ENCODE measurements at places on chromosomes 13 and 19.

DNA sequence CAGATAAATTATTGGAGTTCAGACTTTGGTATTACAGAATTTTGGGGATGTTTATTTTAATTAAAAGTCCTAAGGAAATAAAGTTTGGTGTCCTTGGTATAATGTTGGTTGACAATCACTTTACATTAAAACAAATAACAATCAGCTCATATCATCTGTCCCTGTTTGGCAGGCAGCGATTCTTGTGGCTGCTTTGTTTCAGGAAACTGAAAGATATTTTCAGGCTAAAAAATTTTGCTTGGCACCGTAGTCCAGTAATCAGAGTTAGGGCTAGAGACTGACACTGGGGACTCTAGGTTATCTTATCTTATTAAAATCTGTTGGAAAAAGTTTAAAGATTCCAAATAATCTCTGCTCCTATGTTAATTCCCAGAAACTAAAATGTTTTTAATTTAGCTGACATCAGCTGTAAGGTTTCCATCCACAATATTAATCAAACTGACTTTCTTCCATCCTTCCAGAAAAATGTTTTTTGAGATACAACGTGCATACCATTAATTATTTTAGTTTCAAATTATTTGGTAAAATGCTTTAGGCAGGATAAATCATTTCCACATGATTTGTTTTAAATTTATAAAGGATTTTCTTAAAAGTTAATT is 97.6 kb downstream of the ZIC5 start:
- DNase-seq, result no peak

- DNase-seq, result no peak
Measured at GRCh38 chr19:35342430-35342829, 5.3 kb upstream of the FFAR1 start.

GRCh38 chr19:29843180-29844051 is 31.6 kb downstream of the CCNE1 start:
- no peak for DNase-seq

- DNase-seq, result no peak
Measured at GRCh38 chr19:46887240-46887782, 26.5 kb downstream of the ARHGAP35 start.

DNA sequence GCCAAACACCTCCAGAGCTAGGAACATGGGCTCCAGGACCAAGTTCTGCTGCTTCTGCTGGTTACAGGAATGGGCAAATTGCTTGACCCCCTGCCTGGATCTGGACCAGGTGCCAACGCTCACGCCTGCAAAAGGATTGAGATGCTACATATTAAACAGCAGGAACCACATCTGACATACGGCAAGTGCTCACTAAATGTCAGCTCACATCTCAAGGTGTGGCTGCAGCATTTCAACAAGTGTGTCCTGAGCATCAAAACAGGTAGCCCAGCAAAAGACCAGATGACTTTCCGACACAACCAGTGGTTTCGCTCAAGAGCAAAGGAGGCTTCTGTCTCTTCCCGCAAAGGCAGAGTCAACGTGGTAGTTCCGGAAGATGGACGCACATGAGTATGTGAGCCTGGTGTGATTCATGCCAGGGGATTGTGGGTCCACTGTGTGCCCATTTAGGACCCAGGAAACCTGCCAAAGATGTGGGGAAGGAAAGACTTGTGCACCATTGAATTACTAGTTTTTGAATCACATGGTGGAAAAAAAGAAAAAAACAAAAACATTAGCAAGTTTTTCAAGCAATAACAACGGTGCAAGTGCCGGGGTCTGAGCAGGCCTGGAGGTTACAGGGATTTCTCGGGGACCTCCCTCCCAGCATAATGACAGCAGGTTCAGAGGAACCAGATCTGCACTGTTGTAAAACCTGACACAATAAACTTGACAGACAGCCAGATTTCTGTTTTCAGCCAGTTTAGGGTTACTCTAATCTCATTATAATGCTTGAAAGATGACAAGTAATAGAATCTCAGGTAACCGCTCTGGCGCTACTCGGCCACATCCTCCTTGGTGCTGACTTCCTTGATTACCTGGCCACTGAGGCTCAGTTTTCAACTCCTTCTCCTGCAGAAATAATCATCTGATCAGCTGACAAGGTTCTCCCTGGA is 77.9 kb downstream of the SOX1 start:
- DNase-seq, result no peak

GRCh38 chr13:25503856-25504255 is 132.1 kb downstream of the ATP8A2 start:
- no peak for DNase-seq

DNA sequence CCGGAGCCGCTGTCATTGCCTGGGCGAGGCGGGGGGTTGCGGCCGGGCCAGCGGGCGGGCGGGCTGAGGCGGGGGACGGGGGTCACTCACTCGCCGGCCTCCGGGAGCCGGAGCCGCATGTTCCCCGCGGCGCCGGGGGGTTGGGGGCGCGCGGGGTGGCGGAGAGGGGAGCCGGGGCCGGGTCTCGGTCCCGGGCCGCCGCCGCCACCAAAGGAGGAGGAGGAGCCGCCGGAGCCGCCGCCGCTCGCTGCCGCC is 149 bp downstream of the MED26 start:
- DNase-seq, result no peak

DNA sequence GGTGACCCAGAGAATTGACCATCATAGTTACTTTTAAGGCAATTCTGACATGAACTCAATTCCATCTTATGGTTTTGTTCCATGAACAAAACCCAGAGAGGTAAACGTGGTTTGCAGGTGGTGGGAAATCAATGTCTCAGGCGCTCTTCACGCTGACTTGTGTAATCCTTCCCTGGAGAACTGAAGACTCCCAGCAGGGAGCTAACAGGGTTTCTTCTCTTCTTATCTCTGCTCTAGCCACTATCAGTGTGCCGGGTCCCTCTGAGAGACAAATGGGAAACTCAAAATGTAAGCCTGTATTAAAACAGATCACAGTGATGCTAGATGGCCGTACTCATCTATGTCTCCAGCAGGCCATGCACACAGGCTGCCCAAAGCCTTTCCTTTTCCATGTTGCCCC is 57.6 kb upstream of the ARGLU1 start:
- no peak for DNase-seq

- DNase-seq, result no peak
Measured at GRCh38 chr13:52787235-52787634, 47.6 kb upstream of the CNMD start.

DNA sequence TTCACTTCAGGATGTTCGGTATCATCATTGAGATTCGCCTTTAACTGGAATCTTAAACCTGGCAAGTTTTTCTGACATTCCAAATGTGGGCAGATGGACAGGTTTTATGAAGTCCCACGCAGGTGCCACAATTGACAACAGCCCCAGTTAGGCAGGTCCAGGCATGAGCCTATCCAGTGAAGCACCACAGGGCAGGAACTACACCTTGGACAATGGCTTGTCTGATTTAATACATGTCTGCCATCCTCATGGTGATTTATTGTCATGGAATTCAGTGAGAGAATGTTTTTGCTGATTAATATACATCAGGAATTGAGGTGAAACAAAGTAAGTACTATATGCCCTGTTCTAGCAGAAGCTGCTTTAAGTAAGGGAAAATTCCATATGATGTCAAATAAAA is 10.2 kb upstream of the TPP2 start:
- DNase-seq, result no peak

GRCh38 chr13:100534911-100535310 is 53.7 kb downstream of the GGACT start:
- no peak for DNase-seq

DNA sequence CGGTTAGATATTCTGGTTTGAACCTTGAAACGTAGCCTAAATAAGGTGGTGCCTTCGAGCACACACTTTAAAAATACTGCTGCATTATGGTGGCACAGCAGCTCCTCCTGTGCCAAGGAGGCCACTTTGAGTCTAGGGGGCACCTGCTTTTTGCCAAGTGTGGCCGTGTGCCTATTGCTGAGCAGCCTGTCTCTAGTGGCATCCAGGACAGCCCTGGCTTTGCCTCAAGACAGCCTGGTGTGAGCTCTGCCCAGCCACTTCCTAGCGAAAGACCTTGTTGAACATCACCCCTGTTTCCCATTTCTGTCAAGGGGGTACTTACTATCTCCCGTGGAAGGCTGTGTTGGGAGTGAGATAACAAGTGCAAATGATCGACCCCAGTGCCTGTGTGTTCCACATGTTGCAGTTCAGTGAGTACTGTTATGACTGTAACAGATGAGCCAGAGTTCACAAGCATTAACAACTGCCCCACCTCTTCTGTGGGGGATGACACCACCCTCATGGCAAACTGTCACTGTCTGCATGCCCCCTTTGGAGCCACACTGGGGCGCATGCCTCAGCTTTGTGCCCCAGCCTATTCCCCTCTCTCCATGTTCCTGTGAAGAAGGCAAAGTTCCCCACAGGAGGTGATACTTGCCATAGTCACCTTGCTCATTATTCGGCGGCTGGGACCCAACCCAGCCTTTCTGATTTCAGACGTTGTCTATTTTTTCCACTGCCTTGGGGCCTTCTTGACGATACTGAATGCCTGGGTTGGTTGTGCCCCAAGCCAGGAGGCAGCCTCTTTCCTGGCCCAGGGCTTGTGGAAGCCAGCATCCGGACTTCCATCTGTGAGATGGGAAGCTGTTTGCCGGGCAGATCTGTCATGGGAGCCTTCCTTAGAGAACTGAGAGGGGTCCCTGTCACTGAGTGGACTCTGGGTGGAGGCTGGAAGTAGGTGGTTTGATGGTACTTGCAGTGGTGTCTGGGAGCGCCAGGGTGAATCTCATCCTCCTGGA is 5.4 kb downstream of the GATAD2A start:
- DNase-seq, result no peak

GRCh38 chr13:28531077-28531844 is 36.3 kb upstream of the FLT1 start:
- peak; percentile 52 for DNase-seq

- no peak for DNase-seq
Measured at GRCh38 chr19:33382006-33382405, 8.5 kb downstream of the CEBPG start.

DNA sequence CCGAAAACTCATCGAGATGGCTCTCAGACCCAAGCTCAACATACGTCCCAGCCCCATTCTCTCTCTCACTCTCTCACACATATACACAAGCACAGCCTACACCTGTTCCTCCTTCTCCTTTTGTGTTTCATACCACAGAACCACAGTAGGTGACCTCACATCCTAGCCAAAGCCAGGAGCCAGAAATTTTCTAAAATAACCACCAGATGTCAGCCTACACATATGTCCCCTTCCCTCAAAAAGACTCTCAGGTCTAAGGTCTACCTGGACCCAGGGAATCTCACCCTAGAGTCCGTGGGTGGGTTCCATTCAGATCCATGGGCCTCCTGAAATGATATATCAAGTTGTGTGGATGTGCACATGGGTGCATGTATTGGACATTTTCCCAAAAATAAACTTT is 104.2 kb upstream of the IPO5 start:
- DNase-seq, result peak; percentile 16

DNA sequence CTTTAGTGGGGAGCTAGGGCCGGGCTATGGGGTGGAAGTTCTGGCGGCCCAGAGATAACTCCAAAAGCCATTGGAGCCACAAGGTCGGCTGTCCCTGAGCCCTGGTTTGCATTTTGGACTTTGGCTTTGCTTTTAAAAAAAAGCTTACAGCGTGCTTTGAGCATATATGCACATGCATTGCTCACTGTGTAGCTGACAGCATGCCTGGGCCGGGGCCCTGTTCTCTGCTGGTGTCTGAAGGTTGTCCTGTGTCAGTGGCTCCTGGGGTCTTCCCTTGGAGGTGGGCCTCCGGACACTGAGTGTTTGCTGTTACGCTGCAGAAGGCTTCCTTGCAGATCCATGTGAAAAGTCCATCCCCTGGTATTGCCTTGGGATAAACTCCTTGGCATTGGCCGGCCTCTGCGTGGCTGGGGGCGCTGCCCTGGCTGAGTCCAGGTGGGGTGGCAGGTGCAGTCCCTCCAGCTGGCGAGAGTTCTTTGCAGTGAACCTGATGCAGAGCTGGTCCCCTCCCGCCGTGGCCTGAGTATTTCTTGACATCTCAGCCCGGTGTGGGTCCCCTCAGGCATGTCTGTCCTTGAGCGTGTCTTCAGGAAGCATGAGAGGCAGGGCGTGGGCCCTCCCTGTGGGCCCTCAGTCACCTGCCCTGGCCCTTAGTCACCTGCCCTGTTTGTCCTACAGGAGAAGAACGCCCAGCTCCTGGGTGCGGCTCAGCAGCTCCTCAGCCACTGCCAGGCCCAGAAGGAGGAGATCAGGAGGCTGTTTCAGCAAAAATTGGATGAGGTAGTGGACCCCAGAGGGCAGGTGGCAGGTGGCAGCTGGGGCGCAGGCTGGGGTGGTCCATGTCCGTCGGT is 23.0 kb downstream of the PLEKHJ1 start:
- DNase-seq, result no peak

GRCh38 chr19:30692879-30693503 is 320.8 kb downstream of the ZNF536 start:
- DNase-seq, result no peak

GRCh38 chr19:57068921-57069697 is 50.7 kb upstream of the USP29 start:
- no peak for DNase-seq

GRCh38 chr13:112134391-112135075 is 67.6 kb downstream of the SOX1 start:
- DNase-seq, result no peak

GRCh38 chr13:38590796-38591507 is 95.9 kb upstream of the FREM2 start:
- DNase-seq, result no peak

DNA sequence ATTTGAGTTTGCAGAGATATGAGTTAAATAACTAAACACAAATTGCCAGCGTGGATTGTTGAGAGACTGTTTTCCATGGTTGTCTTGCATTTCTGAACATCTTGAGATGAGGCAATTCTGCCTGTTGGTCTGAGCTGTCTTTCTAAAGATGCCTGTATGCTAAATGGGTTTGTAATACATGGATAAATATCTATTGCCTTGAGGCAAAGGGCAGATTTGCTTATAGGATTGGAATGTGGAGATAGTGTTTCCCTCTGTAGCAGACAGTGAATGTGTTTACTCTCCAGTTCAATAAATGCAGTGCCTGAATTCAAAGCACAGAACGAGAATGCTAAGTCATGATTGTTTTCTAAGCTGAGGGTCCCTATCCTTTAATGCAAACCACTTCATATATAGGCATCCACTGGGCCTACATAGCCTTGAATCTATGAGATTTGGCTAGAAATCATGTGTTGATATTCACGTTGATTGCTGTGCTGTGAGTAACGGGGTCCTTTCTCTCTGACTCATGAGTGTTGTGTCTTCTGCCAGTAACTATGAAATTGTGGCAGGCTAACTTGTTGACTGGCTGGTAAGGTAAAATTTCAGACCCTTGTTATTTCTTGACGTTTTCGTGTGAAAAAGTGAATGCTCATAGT is 2554.8 kb downstream of the PCDH9 start:
- DNase-seq, result no peak

DNA sequence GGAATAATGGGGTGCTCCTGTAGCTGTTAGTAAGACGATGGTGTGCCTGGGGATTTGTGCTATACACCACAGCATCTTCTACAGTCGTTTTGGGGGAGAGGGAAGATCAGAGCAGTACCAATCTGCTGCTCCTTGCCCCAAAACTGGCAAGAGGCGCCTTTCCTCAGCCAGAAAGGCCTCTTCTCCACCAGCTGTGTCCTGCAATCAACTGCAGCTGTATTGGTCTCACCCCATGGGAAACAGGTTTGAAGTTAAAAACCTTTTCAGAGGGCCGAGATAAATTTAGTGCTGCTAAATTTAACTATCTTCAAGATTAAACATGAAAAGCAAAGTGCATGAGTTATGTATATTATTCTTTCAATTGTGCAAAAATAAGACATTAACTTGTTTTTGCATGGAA is 1.2 kb upstream of the RNASEH2B start:
- DNase-seq, result no peak
